Activated CD8-positive, alpha-beta T cell treated with anti-CD3 and anti-CD28 coated beads for 36 hours (primary cell): ENCODE measurements at places on chromosomes 1 and 21. TPM values are rescaled to one million over a fixed set of nuclear protein-coding genes. Genes with fewer than 3 reads are reported as not detected.

The GBP7 gene
- total RNA-seq, result 0.20 TPM

The RGS16 gene
- total RNA-seq, result 35.6 TPM

The SYCP1 gene
- not detected for total RNA-seq

The EFNA1 gene
- 0.60 TPM for total RNA-seq

The HUNK gene
- 0.20 TPM for total RNA-seq

The BEND5 gene
- 62.6 TPM for total RNA-seq

The AXDND1 gene
- 1.5 TPM for total RNA-seq

The LZIC gene
- 23.9 TPM for total RNA-seq

The KRTAP22-1 gene
- total RNA-seq, result not detected

The OR11L1 gene
- not detected for total RNA-seq

The CD164L2 gene
- not detected for total RNA-seq

The SHISA4 gene
- 0.47 TPM for total RNA-seq

DNA sequence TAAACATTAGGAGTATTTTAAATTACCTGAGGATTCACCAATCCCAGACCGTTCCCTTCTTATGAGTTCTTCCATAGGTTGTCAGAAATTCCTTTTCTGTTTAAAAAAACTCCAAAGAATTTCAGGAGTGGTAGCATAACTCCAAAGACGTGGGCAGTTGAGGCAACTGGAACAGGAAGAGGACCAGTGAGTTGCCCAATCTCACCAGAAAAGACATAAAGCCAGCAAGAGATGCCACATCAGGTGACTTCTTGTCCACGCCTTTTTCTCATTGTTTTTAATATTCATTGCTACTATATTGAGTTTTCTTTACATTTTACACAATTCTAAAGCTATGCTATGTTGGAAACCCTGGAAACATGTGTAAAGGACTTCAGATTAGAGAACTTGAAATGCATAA, 88.1 kb upstream of the JAK1 start:
- DNase-seq, result no peak

- DNase-seq, result peak; percentile 94
These were observed 5.4 kb downstream of the MIER1 start for GRCh38 chr1:66929999-66930822.

DNA sequence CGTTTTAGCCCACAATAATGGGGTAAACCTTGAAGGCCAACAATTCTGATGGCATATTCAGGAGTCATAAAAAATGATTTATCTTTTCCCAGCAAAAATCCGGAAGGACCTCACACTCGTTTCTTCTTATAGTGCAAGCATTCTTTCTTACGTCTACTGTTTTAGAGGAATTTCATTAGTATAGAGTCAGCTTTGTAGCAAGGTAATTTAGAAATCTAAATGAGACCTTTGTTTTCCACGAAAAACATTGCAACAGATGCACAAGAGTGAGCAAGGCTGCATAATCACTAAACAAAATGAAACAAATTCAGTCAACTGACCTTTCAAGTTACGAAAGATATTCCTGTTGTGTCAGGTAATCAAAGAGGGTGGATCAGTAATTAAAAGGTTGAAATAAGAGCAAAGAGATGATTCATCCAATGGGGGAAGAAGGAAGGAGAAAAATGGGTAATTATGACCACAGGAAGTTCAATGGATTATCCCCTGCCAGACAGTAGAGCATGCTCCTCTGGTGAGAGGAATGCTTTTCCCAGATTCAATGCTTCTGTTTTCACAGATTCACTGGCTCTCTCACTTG, 560 bp upstream of the CSDE1 start:
- DNase-seq, result no peak

DNA sequence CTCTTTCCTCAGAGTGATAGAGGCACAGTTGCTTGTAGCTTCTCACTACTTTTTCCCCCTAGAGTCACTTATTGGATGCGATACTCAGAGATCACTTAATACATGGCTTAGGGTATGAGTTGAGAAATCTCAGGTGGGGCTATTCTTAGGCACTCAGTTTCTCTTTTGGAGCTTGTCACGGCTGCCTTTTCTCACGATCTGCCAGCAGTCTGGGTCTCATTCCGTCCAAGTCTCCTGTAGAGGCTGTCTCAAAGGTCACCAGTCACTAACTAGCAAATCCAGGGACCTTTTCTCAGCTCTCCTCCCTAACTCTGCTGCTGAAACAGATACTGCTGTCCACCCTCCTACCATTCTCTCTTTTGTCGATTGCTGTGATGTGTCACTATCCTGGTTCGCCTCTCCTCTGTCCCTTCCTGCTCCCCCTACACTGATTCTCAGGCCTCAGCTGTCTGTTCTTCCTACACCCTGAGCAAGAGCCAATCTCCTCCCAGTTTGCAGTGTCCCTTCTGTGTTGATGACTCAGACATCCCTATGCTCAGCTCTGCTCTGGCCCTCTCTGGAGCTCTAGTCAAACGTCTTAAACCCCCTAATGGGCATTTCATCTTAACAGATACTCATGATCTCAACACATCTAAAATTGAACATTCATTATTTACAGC, 12.4 kb downstream of the ATP1A2 start:
- no peak for DNase-seq

DNA sequence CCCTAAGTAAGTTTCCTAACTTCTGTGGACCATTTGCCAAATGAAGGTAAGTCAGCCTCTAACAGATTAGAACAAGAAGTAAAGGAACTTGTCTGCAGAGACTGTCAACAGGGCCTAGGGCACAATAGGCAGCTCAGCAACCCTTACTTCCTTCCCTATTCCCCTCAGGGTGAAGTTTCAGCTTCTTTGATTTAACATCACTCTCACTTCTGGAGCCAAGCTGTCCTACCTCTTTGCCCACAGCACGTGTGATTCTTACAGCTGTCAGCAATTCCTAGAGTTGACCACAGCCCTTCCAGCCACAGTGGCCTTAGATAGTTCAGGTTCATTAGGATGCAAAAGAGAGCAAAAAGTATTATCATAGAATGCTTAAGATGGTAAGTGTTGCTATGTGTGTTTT, 7.6 kb upstream of the EIF4G3 start:
- no peak for DNase-seq
